ENCODE measurements at places on chromosomes 1 and 21.

GRCh38 chr1:248808876-248809275 is 16.8 kb downstream of the SH3BP5L start:
- DNase-seq = no peak

GRCh38 chr1:155978973-155979429 is 654 bp upstream of the ARHGEF2 start:
- no peak for DNase-seq

DNA sequence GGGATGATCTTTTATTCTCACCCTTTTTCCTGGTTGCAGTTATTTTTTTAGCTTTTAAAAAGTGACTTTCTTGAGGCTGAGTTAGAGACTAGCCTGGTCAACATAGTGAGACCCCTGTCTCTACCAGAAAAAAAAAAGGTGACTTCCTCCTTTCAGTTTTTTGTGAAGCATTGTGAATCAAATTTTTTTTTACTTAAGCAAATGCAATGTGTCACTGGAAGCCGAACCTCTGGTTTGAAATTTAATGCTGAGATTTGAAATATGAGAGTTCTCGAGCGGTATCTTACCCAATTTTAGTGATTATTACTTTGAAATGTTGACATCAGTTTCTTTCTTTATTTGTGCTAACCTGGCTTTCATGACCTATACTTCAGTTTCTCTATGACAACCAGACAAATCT is 3.6 kb downstream of the CAP1 start:
- no peak for DNase-seq

- DNase-seq = no peak
Measured at GRCh38 chr1:114545796-114546195, 34.8 kb upstream of the TRIM33 start.

DNA sequence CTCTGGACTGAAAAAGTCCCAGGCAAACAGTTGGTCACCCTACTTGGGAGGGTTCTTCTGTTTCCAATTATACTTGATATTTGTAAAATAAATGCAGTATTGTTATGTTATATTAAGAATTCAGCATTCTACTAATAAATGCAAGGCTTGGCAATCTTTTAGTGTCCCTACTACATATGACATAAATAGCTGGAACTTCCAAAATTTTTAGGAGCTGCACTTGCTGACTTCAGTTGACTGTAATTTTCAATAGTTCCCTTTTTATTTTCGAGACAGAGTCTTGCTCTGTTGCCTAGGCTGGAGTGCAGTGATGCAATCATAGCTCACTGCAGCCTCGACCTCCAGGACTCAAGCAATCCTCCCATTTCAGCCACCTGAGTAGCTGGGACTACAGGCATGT is 20.0 kb downstream of the FOXD3 start:
- DNase-seq = no peak

Data from activated CD8-positive, alpha-beta memory T cell treated with anti-CD3 and anti-CD28 coated beads, Interleukin-2, amount 50 U/mL, for 48 hours (primary cell).